ENCODE measurements at places on chromosomes 13 and 19.

- DNase-seq = no peak
These were observed 3.3 kb upstream of the RGL3 start for GRCh38 chr19:11422163-11423065.

GRCh38 chr19:49356382-49356781, 5.8 kb downstream of the TEAD2 start:
- no peak for DNase-seq

DNA sequence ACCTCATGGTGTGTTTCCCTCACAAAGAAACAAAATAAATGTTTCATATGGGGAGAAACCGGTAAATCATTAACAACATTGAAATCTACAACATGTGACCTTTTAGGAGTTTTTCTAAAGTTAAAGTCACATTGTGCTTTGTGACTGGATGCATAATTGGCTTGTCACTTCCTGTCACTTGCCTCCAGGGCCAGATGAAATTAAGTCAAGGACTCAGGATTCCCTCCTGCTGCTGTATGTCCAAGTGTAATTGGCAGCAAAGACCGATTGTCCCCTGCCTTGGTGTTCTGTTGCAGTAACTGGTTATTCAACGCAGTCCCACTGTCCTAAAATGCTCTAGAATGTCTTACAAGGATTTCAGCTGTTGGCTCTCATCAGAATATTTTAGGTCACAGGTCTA, 448.2 kb downstream of the LIG4 start:
- no peak for DNase-seq

GRCh38 chr13:98295371-98295770, 118.3 kb upstream of the RNF113B start:
- DNase-seq = no peak

GRCh38 chr13:99281811-99282263, 23.7 kb upstream of the GPR18 start:
- DNase-seq = no peak

DNA sequence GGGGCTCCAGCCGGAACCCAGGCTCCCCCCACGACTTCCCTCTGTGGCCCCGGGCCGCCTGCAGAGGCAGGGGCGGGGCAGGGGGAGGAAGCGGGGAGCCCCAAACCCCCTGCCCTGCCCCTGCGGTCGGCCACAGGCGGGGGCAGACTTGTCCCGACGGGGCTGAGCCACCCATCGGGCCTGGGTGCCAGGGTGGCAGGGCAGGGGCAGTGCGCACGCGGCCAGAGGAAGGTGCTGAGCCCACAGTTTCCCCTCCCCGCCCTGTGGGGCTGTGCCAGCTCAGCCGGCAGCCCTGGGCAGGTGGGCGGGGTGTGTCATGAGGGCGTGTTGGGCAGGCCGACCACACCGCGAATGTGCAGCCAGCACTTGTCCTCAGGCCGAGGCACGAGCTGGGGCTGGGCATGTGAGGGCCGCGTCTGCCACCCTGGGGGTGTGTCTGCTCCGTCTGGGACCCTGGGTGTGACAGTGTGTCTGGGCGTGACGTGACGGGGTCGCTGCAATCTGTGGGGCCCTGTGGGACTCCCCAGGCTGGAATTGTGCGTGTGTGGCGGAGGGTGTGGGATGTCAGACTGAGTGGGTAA, 17.7 kb downstream of the CCDC97 start:
- no peak for DNase-seq

DNA sequence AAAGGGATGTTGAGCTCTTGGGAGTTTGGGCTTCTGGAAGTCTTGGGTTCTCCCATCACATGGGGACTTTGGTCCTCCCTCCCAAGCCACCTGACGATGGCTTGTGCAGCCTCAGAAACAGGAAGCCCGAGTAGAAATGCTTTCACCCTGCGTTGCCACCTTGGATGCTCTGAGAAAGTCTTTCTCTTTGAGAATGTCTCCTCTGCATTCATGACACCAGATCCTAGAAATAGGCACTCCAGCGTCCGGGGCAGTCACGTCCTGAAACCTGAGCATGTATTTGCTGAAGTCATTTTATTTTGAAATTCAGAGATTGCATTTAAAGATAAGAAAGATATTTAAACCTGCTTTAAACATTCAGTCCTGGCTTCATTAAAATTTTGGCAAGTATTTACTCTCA, 34.4 kb downstream of the CUL4A start:
- no peak for DNase-seq

GRCh38 chr13:72141855-72142519, 275.0 kb upstream of the DACH1 start:
- no peak for DNase-seq

DNA sequence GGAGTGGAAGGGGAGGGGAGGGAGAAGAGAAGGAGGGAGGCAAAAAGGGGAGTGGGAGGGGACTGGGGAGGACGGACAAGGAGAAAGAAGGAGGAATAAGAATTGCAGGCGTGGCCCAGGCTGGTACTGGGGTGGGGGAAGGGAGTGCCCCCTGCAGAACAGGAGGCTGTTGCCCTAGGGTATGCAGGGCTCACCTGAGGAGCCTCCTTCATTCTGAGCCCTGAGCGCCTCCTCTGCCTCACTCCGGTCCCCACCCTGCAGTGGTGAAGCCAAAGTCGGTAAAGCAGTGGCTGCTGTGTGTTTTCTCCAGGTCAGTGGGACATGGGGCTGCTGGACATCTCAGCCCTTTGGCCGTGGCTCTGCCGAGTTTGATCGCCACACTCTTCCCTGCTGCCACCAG, 9.1 kb upstream of the CDC16 start:
- no peak for DNase-seq

- no peak for DNase-seq
These were observed 9.8 kb downstream of the KLF2 start for GRCh38 chr19:16334411-16334810.

DNA sequence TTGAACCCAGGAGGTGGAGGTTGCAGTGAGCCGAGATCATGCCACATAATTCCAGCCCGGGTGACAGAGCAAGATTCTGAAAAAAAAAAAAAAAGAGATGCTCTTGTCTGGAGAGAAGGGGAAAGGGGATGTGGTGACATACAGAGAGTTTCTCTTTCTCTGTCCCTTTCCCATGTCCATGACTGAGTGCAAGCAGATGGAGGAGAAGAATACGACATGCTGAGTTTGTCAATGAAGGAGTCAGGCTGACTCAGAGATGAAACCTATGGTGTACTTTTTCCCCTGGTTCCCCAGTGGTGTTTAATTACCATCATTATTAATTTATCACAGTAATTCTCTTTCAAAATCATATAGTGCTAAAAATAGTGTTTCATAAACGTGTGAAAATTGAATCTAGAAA, 448.8 kb downstream of the FOXO1 start:
- DNase-seq = no peak

GRCh38 chr19:49873129-49873521, 4.0 kb downstream of the AKT1S1 start:
- DNase-seq = no peak

DNA sequence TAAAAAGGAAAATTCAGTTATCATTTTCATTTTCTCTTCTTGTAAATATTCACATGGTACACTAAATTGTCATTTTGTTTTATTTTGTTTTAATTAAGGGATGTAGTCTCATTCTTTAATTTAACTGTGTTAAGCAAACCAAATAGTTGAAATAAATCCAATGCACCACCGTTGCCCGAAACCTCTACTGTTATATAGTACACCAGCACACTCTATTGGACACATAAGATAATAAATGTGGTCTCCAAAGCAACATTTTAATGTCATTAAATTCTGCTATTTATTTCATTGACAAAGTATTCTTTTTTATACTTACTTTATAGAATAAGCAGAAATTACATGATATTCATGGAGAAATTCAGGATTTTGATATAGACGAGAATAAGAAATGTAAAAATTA, 156.4 kb upstream of the FREM2 start:
- DNase-seq = no peak

DNA sequence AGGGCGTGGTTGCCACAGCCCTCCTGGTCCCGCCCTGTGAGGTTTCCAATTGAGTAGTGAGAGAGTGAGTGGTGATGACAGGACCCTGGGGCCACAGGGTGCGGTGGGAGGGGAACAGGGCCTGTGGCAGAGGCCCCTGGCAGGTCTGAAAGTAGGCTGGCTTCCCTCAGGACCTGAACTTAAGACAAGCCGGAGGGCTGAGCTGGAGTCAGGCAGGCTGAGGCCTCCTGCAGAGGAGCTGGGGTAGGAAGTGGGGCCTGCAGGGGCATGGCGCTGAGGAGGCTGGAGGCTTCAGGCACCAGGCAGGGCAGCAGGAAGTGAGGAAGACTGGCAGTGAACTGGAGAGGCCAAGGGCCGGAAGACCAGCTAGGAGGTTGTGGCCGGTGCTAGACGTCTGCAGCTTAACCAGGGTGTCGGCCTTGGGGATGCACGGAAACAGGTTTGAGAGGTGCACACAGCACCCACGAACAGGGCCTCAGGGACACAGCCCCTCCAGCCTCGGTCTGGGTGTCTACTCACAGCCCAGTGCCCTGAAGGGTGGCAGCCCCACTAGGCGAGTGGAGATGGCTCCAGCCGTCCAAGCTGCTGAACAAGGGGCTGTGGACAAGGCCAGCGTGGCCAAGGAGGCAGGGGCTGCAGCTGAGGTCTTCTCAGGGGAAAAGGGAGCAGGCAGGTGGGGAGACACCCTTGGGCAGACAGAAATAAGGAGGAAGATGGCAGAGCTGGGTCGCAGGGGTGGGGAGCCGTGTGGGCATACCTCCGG, 17.8 kb downstream of the POP4 start:
- no peak for DNase-seq

GRCh38 chr19:4722671-4723594, 709 bp downstream of the DPP9 start:
- DNase-seq = no peak

DNA sequence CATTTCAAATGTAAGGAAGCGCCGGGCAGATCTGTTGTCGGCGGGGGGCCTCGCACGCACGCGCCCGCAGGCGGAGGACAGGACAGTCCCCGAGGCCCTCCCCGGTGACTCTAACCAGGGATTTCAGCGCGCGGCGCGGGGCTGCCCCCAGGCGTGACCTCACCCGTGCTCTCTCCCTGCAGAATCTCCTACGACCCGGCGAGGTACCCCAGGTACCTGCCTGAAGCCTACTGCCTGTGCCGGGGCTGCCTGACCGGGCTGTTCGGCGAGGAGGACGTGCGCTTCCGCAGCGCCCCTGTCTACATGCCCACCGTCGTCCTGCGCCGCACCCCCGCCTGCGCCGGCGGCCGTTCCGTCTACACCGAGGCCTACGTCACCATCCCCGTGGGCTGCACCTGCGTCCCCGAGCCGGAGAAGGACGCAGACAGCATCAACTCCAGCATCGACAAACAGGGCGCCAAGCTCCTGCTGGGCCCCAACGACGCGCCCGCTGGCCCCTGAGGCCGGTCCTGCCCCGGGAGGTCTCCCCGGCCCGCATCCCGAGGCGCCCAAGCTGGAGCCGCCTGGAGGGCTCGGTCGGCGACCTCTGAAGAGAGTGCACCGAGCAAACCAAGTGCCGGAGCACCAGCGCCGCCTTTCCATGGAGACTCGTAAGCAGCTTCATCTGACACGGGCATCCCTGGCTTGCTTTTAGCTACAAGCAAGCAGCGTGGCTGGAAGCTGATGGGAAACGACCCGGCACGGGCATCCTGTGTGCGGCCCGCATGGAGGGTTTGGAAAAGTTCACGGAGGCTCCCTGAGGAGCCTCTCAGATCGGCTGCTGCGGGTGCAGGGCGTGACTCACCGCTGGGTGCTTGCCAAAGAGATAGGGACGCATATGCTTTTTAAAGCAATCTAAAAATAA, 18.2 kb downstream of the IL17D start:
- DNase-seq = no peak

DNA sequence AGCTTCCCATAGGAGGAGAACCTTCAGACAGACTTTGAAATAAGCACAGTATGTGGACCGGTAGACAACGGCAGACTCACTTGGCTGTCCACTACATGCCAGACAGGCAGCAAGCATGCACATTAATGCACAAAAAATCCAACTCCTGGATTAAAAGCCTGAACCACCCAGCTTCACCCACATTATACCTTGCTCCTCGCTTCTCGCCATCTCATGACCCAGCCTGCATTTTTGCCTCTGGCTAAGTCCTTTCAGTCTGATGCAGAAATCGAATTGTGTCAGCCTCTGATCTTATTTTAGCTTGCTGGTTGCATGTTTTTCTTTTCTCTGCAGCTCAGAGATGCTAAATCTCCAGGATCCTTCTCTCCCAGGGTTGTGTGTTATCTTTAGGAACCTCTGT, 358.7 kb downstream of the RFC3 start:
- no peak for DNase-seq

DNA sequence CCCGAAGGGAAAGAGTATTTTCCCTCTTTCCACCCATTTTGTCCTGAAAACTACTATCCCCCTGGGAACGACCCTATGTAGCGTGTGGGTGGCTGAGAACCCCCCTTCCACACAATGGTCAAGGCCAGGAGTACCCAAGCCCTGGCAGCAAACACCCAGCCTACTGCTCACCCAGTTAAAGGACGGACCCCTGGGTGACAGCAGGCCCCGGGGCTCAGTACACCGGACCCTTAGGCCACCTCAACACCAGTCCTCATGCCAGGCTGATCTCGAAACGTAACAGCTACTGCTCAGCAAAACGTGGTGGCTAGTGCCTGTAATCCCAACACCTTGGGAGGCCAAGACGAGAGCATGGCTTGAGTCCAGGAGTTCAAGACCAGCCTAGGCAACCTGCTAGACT, 1.4 kb downstream of the ANKRD27 start:
- DNase-seq = no peak

DNA sequence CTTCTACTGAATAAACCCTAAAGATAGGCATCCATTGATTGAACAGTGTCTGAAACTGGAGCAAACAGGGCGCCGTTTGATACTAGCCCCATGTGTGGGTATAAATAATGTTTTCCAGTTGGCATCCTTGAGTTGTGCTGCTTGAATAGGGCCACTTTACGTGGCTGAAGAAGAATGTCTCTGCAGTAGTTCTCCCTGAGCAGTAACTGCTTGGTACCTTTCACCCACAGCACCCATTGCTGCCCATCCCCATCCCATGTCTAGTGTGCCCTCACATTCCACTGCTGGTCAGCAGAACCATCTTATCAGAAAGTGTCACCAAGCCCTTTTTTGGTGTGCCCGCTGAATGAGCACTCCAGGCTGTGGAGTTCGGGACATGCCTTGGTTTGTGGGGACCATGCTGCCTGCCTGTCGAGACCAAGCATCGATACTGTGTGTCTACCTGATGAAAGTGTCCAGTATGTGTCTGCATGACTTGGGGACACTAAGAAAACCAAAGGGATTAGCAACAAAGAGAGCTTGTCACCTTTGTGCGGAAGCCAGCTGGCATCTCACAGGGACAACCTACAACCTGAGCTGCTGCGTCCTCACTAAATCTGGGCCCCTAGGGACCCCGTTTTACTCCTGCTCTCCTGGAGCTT, 162.0 kb downstream of the TM9SF2 start:
- peak; percentile 74 for DNase-seq

All from esophagus muscularis mucosa (tissue), 4 donors.